ENCODE measurements at places on chromosomes 16 and 17. TPM values are rescaled to one million over a fixed set of nuclear protein-coding genes. Genes with fewer than 3 reads are reported as not detected.
A peak's percentile ranks its signal among the peaks of the same experiment; 100 is the strongest.

GRCh38 chr17:1469231-1469852 lies 13.3 kb upstream of the CRK start:
- DNase-seq: no peak

DNA sequence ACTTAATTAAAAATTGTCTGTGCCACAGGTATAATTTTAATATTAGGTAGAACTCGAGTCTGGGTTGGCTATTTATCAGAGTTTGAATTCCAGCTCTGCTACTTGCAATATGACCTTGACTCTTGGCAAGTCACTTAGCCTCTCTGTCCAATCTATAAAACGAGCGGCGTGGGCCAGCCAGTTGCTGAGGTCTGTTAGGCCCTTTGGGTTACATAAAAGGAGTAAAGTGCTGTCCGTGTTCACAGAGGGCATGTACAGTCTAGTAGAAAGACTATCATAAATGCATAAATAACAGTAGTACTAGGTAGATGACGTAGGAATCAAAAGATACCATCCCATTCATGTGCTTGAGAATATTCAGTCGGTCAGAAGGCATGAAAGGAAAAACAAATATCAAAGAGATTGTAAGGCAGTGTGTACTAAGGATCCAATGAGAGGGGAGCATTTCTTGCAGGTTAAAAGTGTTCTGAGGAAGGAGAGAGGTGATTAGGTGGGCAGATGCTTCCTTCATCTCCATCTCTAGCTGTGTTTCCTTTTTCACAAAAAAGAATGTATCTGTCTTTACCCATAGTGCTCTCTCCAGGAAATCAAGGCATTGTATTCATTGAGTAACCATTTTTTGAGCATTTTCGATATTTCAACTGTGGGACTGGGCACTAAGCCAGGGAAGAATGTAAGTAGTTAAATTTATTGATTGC lies 2.4 kb downstream of the TNRC6A start:
- no peak for DNase-seq

GRCh38 chr17:42071810-42072209 lies 21.4 kb upstream of the C17orf113 start:
- DNase-seq: no peak

DNA sequence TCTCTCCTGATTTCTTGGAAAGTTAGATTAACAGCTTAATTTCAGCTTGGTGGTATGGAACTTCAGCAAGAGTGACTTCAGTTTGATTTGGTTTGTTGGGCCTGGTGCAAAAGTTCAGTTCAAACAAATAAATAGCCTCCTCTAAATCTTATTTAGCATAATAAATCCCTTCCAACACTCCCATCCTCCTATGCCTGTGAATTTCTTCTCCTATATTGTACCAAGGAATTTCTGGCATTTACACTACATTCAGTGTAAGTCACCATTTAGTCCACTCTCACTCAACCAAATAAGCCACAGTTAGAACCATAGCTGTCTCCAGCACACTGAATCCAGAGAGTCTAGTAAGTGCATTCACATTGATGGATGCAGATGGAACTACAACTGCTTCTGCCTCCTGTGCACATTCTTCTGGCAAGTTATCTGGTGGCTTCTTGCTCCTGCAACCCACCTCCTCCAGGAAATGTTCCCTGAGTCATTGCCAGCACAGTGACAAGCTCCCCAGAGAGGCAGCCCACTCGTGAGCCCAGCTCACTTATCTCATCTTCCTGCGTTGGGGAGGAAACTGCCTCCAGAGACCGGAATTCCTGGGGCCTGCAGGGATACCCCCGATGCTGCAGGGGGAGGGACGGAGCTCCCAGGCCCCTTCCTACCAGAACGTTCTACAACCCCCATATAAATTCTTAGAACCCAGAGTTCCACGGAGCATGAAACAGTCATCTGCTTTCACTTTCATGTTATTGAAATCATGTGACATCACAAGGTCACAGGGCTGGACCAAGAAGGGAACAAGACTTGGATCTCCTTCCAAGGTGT lies 318.3 kb downstream of the PHKB start:
- DNase-seq: no peak

GRCh38 chr16:31192856-31193642 lies 9.5 kb downstream of the PYCARD start:
- no peak for DNase-seq

The PDILT gene
- not detected for total RNA-seq

The HSD17B2 gene
- total RNA-seq: 10.4 TPM

- DNase-seq: no peak
These were observed 19.3 kb upstream of the FOXF1 start for GRCh38 chr16:86490859-86491639.

GRCh38 chr16:49021136-49021535 lies 260.5 kb downstream of the CBLN1 start:
- DNase-seq: peak; percentile 21

The TBC1D3H gene
- total RNA-seq: 1.4 TPM

GRCh38 chr17:35627417-35627816 lies 40.3 kb downstream of the AP2B1 start:
- DNase-seq: no peak

- DNase-seq: no peak
These were observed 46.6 kb upstream of the LCMT1 start for GRCh38 chr16:25064937-25065336.

The SPN gene
- 0.96 TPM for total RNA-seq

DNA sequence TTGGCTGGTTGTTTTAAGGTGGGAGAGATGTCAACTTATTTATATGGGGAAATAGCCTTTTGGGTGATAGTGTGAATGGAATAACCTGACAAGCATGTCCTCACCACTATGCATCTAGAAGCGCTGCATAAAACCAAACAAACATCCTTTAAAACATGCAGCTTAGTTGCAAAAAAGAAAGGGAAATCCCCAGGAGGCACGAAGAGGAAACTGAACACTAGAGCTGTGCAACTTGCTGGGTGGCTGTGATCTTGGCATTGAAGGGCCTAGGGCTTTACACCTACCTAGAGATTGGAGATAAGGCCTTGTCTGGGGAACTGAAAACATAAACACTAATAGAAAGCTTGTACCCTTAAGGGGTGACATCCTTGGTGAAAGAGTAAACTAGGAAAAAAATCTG lies 7.3 kb downstream of the C16orf54 start:
- no peak for DNase-seq

DNA sequence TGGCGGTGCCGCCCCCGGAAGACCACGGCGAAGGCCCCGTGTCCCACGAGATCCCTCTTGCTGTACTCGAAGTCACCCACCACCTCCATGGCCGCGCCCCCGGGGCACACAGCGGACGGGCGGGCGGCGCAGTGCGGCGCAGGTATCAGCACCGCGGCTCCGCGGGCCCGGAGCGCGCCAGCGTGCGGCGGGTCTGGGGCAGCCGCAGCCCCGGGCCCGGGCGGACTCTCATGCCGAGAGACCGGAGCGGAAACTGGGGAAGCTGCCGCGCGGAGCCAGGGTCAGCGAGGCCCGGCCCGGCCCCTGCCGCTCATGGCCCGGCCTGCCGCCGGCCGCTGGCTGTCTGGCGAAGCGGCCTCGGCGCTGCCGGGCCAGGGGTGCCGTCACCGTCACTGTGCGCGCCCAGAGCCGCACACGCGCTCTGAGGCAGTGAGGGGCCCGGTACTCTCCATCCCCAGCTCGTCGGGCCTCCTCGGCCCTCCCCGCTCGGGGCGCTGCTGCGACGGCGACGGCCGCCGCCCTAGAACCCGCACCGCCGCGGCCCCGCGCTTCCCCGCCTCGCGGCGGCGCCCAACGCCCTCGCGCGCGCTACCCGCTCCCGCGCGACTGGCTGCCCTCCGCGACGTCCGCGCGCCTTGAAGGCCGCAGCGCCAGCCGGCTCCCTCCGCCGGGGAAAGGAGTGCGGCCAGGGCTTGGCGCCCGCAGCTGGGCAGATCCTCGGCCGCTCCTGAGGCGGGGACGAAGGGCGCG lies at the start of gene ULK2:
ULK2 (minus strand) TSS at position 608 of the 750 bp plus-strand sequence; CDS start at position 89, 519 bp downstream.
- DNase-seq: peak; percentile 77

- DNase-seq: no peak
These were observed 12.2 kb upstream of the DUS1L start for GRCh38 chr17:82077617-82078358.

DNA sequence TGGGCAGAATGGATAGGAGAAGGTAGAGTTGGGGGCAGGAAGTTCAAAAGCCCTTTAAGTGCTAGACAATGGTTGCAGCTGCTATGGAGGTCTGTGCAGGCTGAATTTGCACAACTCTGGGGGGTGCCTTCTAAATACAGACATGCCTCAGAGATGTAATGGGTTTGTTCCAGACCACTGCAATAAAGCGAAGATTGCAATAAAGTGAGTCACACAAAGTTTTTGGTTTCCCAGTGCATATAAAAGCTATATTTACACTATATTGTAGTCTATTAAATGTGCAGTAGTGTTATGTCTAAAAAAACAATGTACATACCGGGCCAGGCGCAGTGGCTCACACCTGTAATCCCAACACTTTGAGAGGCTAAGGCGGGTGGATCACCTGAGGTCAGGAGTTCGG lies 60.5 kb upstream of the MYOCD start:
- no peak for DNase-seq

GRCh38 chr17:37820995-37821713 lies 76.3 kb upstream of the HNF1B start:
- no peak for DNase-seq

- DNase-seq: no peak
These were observed 13.7 kb downstream of the PIEZO1 start for GRCh38 chr16:88771294-88771772.

DNA sequence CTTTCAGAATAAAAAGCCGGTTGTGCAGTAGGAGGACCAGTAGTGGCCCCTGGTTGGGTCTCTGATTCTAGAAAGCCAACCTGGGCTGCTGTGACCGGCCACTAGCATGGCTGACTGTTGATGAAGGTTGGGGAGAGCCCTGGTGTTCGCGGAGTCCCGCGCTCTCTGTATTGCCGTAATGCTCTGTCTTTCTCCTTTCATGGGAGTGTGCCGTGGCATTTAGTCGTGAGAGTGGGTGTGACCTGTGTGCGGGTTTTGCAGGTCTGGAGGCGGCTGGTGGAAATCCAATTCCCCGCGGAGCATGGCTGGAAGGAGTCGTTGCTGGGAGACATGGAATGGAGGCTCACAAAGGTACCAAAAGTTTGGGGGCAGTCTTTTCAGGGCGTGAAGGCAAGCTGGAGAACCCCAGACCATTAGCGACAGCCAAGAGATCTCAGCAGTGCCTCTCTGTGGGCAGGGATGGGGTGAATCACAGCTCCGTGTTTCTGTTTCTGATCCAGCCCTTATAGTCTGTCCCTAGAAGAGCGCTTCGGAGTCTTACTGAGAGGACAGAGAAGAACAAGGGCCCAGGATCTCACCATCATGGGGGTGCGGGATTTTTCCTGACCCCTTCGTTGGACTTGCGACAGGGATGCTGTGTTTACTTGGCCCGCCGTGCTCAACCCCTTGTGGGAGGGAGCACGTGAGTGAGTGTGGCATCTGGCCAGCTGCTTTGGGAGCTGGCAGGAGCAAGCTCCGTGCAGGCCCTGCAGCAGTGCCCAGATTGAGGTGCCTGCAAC lies 56.5 kb downstream of the RNF213 start:
- no peak for DNase-seq

DNA sequence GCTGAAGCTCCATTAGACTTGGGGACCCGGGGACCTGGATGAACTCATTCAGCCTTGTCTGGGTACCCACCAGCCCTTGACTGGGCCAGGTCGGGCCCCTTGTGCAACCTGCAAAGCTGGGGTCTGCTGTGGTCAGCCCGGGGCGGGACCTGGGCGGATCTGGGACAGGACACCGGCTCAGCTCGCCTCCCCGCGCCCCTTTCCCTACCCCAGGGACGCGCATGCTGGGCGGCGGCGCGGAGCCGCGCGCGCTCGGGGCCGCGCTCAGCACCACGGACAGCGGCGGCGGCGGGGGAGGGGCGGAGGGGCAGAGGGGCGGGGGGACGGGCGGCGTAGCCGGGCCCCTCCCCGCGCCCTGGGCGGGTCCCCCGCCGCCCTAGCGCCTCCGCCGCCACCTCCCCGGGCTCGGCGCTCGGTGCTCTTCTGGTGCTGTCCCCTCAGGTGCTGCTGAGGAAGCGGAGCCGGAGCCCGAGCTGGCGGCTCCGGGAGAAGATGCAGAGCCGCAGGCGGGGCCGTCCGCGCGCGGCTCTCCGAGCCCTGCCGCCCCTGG lies 7.4 kb downstream of the ACD start:
- DNase-seq: no peak

Data from umbilical cord (tissue), 2 donors.